ENCODE measurements at places on chromosomes 6 and 20.

- DNase-seq, result no peak
Measured at GRCh38 chr20:16418616-16419015, 154.6 kb downstream of the KIF16B start.

DNA sequence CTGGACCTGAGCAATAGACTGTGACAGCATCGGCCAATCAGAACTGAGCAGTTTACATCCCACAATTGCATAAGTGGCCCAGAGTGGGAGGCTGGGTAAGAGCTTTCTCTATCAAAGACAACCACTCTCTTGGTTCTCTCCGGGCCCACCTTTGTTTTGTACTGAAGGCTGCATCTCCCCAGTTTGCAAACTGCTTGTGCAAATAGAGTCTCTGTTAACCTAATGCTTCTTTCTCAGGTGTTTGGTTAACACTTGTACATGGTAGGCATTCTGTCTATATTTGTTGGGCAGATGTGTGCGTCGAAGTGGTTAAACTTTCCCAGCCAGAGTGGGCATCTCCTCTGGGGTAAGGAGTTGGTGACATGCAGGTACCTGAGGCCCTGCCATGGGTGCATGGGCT lies 177.1 kb downstream of the CDH26 start:
- DNase-seq, result no peak

DNA sequence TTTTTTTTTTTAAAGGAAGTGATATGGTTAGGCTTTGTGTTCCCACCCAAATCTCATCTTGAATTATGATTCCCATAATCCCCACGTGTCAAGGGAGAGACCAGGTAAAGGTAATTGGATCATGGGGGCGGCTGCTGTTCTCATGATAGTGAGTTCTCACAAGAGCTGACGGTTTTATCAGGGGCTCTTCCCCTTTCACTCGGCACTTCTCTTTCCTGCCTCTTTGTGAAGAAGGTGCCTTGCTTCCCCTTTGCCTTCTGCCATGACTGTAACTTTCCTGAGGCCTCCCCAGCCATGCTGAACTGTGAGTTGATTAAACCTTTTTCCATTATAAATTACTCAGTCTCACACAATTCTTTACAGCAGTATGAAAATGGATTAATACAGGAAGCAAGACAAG lies 64.3 kb downstream of the ZFP64 start:
- no peak for DNase-seq

- DNase-seq, result no peak
Measured at GRCh38 chr6:170367241-170367640, 60.7 kb downstream of the FAM120B start.
